A549 treated with Mapracorat at 1 μM for 4 hours (cell line): ENCODE measurements at places on chromosomes 4 and X. TPM values are rescaled to one million over a fixed set of nuclear protein-coding genes. Genes with fewer than 3 reads are reported as not detected.

The MORC4 gene
- total RNA-seq, result 29.7 to 42.8 TPM (median 31.0 TPM) in 5 replicates

The TCP11X2 gene
- not detected in 5 replicates for total RNA-seq

The PNMA6F gene
- not detected in 5 replicates for total RNA-seq

The RBMXL3 gene
- total RNA-seq, result not detected in 5 replicates

The STBD1 gene
- total RNA-seq, result 10.4 to 12.7 TPM (median 10.7 TPM) in 5 replicates

The PPBP gene
- 0.21 TPM in 1 of 5 replicates, not detected in the others for total RNA-seq

The HSFX1 gene
- total RNA-seq, result 0.09 to 0.53 TPM (median 0.24 TPM) in 5 replicates

The GPRIN3 gene
- 1.5 to 3.0 TPM (median 2.9 TPM) in 5 replicates for total RNA-seq

The GUCY1A1 gene
- total RNA-seq, result not detected in 5 replicates

The MXRA5 gene
- not detected in 5 replicates for total RNA-seq

The FUNDC1 gene
- 23.3 to 30.6 TPM (median 25.2 TPM) in 5 replicates for total RNA-seq

The GALNTL6 gene
- total RNA-seq, result 0.08 to 0.17 TPM (median 0.10 TPM) in 4 of 5 replicates, not detected in the other

The UGT2B15 gene
- 0.08 to 0.15 TPM (median 0.08 TPM) in 3 of 5 replicates, not detected in the others for total RNA-seq

The SRPX gene
- total RNA-seq, result 7.3 to 10.5 TPM (median 8.7 TPM) in 5 replicates

The ARFIP1 gene
- 12.0 to 15.4 TPM (median 15.0 TPM) in 5 replicates for total RNA-seq

The ETFDH gene
- 4.3 to 6.1 TPM (median 4.8 TPM) in 5 replicates for total RNA-seq

The PNMA6A gene
- total RNA-seq, result 3.7 to 5.5 TPM (median 5.0 TPM) in 5 replicates

The FRAS1 gene
- total RNA-seq, result 2.0 to 3.4 TPM (median 2.7 TPM) in 5 replicates

The PCDH18 gene
- not detected in 5 replicates for total RNA-seq

The ALPK1 gene
- total RNA-seq, result 1.6 to 3.3 TPM (median 1.9 TPM) in 5 replicates

The EMD gene
- 137 to 168 TPM (median 157 TPM) in 5 replicates for total RNA-seq

The GYPA gene
- total RNA-seq, result not detected in 5 replicates

The TCEAL6 gene
- total RNA-seq, result not detected in 5 replicates

The C4orf36 gene
- total RNA-seq, result 0.76 to 1.3 TPM (median 0.92 TPM) in 5 replicates

The MAGEH1 gene
- 5.9 to 7.8 TPM (median 7.0 TPM) in 5 replicates for total RNA-seq

The FBXO8 gene
- 9.3 to 10.7 TPM (median 10.5 TPM) in 5 replicates for total RNA-seq

The COMMD8 gene
- total RNA-seq, result 11.0 to 14.1 TPM (median 11.5 TPM) in 5 replicates
